ENCODE measurements at places on chromosomes 13 and 19.

- no peak for DNase-seq
Measured at GRCh38 chr19:52142001-52142595, 2.4 kb upstream of the ZNF616 start.

DNA sequence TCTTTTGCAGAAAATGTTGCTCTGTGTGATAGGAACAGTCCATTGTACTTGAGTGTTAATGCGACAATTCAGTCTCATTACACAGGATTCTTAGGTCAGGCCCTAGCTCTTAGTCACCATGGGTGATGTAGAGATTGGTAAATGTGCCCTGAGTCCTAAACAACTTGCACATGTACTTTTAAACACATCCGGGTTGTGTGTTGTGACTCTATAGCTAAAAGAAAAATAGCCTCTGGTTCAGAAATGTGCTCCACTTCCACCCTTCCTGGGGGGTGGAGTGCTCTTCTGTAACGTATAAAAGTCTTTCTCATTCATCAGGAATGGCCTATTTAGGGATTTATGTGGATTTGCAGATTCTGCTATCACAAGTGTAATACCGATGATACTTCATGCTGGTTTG lies 5.2 kb downstream of the SPATA13 start:
- no peak for DNase-seq

- no peak for DNase-seq
Measured at GRCh38 chr19:19458110-19458816, 52.8 kb downstream of the GATAD2A start.

DNA sequence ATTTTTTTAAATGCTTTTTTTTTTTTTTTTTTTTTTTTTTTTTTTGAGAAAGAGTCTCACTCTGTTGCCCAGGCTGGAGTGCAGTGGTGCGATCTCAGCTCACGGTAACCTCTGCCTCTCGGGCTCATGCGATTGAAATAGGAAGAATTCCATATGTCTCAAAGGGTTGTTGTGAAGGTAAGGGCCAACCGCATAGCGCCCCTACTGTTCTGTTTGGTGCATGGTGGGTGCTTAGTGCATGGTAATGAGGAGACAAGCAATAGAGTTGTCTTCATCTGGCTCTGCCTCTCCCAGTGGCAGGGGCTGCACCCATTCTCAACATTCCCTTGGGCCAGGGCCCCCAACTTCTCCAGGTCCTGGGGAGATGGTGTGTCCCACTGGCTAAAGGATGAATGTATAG lies 68.7 kb downstream of the RASL11A start:
- no peak for DNase-seq

- DNase-seq, result no peak
Measured at GRCh38 chr19:18520848-18521691, 800 bp downstream of the ELL start.

- no peak for DNase-seq
Measured at GRCh38 chr13:83121896-83122295, 760.4 kb downstream of the SLITRK1 start.

GRCh38 chr19:49415102-49415809 lies 8.0 kb downstream of the PTH2 start:
- DNase-seq, result no peak

- DNase-seq, result no peak
Measured at GRCh38 chr13:98143157-98143553, 261 bp downstream of the FARP1 start.

DNA sequence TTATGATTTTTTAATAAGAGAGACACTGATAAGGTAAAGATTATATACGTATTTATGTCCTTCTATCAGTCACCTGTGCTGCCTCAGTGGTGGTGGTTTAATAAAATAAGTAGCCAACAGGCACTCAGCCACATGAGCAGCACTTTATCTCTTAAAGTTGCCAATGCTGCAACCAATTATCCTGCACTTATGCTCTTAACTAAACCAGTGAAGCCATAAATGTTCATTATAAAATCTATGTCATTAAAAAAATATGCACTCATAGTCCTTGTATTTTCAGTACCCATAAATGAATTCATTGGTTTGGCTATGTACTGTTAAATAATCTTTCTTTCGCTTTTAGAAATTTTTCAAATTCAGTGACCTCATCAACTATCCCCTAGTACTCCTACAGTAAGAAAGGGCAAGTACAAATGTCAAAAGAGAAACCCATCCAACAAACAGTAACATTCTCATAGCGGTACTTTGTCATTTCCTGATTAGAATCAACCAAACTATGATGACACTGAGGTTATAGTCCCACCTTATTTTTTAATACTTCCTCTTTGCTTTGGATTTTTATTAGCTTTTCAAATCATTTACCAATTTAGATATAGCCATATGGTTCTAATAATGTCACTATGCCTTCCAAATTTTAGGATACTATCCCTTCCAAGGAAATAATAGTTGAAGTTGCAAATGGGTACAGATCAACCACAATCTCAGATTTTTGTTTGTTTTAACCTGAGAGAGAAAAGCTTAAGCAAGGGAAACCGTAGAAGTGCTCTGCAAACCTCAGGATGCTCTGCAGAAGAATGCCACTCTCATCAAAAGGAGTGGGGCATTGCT lies 190.9 kb downstream of the KLF12 start:
- DNase-seq, result no peak

DNA sequence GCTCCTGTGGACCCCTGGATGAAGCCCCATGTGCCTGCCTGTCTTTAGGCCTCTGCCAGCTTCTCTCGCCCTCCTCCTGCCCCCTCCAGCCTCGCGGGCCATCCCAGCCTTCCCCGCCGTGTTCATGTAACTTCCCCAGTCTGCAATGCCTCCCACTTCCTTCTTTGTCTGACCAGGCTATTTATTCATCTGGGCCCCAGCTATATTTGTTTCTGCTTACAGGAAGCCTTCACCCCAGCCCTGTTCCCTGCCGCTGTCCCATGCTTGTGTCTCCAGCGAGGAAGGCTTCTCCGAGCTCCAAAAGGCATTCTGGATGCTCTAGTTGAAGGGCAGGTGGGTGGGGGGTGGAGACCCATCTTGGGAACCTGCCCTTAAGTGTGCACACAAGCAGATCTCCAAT lies 7.9 kb upstream of the C3 start:
- DNase-seq, result no peak

DNA sequence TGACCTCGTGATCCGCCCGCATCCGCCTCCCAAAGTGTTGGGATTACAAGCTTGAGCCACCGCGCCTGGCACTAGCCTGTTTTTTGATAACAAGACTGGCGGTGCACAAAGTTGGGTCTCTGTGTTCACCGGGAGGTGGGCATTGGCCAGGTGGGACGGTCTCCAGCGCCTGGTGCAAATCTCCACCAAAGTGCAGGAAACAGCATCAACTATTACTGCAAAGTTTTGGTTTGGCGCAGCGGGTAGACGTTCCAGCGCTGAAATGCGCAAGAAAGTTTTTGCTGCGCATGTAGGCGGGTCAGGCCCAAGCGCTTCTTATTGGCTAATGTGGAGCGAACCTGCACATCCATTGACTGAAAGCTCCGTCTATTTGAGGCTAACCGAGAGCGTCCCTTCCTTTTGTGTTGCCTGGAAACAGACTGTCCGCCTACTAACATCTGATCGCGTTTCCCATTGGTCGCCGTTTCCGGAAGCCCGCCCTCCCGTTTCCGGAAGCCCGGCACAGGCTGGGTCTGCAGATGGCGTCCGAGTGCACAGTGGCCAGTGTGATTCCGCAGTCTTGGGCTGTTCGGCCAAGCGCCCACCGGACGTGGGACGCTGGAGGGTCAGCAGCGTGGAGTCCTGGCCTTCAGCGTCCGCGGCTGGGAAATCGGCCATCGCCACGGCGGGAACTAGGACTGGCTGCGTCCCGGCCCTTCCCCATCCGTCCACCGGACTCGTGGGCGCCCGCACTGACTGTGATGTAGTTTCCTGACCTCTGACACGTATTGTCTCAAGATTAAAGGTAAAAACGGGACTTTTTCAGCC lies 53.3 kb upstream of the ZNF527 start:
- peak; percentile 88 for DNase-seq

DNA sequence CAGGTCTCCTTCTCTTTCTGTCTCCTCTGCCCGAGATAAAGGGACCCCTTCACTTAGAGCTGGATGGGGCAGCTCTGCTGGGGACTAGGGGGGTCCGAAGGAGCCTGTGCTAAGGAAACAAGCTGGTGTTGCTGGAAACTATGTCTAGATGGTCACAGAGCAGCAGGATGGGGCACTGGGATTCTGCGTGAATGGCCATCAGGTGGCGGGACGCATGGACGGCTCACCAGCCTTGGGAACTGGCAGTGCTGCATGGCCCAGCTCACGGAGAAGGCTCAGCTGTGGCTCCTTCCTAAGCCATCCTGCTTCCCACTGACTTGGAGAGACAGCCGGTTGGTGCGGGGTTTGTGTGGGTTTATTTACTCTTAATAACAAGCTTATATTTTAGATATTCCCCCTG lies 411.8 kb downstream of the ZNF536 start:
- DNase-seq, result no peak

- DNase-seq, result no peak
Measured at GRCh38 chr13:44331446-44331845, 42.2 kb upstream of the SERP2 start.

DNA sequence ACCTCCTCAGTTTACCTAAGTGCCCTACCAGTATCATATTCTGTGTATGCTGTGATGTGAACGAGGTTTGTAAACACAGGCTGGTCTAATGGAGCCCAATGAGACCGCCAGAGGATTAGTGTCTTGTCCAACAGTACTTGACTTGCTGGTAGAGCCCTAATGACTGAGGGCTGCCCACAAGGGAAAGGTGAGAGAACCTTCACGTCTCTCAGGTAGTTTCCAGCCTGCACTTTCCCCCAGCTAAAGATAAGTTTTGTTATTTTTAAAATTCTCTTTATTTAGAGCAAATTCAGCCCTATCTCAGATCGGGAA lies 498 bp upstream of the RBM26 start:
- no peak for DNase-seq
